ENCODE measurements at places on chromosomes 3 and 15.

GRCh38 chr15:23403550-23403949 lies 43.5 kb downstream of the GOLGA6L2 start:
- no peak for DNase-seq

- DNase-seq, result no peak
These were observed 183.8 kb downstream of the MEGF11 start for GRCh38 chr15:66069751-66070150.

DNA sequence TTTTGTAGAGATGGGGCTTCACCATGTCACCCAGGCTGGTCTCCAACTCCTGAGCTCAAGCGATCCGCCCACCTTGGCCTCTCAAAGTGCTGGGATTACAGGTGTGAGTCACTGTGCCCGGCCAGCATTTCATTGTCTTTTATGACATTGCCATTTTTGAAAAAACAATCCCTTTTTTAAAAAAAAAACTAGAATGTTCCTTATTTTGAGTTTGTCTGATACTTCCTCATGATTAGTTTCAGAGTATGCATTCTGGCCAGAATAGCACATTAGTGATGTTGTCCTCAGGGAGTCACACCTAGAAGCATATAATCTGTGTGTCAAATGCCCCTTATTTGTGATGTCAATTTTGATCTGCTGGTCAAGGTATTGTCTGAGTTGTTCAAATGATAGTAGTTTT lies 21.2 kb upstream of the NMD3 start:
- no peak for DNase-seq

DNA sequence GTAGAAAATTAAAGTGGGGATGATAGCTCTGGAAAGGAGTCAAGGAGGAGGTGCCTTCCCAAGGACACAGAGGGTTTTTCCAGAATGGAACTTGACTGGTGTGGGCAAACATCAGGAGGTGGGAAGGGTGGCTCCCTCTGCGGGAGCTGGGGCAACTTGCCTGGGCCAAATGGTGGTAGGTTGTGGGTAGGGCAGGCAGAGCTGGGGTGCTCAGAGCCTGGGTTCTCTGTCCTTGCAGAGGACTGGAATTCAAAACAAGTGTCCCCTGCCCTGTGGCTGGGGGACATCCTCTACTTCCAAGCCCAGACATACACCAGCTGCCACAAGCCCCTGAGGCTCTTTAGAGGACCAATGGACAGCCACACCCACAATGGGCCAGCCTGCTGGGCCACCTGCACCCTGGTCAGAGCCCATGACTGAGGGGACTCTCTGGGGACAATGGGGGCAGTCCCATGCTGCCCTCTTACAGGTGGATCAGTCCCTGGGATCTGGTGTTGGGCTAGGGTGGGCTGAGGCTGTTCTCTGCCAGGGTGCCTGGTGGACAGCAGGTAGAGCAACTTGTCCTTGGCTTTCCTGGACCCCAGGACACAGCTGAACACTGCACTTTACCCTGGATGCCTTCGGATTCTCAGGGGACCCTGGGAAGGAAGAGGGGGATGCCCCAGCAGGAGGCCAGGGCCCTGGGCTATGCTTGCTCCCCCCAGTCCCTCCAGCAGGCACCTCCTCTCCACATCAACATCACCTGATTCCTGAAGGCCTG lies 38.6 kb upstream of the CSPG4 start:
- no peak for DNase-seq

GRCh38 chr3:79057756-79058155 lies 710.0 kb downstream of the ROBO1 start:
- no peak for DNase-seq

DNA sequence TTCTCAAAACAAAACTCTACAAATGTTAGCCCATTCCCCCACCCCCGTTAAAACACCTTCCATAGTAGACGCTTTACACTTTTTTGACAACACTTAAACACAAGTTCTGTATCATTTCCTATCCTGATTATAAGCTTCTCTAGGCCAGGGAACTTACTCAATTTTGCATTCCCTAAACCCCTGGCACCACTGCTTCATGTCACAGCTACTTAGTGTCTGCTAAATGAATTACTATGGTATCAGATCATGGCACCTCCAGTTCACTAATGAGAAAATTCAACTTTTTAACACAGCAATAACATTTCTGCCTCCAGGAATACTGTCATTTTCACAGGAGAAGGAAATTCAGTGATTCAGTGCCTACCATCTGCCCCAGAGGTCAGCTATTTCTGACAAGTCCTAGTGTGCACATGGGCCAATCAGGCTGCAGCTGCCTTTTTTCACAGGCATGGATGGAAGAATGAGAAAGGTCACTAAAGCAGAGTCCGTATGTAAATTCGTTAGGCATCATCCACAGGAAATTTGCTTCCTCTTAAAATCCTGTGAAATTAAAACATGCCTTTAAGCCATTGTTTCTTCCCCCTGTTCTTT lies 18.5 kb downstream of the SFMBT1 start:
- DNase-seq, result no peak

GRCh38 chr3:69329892-69330291 lies 56.0 kb downstream of the FRMD4B start:
- DNase-seq, result no peak

DNA sequence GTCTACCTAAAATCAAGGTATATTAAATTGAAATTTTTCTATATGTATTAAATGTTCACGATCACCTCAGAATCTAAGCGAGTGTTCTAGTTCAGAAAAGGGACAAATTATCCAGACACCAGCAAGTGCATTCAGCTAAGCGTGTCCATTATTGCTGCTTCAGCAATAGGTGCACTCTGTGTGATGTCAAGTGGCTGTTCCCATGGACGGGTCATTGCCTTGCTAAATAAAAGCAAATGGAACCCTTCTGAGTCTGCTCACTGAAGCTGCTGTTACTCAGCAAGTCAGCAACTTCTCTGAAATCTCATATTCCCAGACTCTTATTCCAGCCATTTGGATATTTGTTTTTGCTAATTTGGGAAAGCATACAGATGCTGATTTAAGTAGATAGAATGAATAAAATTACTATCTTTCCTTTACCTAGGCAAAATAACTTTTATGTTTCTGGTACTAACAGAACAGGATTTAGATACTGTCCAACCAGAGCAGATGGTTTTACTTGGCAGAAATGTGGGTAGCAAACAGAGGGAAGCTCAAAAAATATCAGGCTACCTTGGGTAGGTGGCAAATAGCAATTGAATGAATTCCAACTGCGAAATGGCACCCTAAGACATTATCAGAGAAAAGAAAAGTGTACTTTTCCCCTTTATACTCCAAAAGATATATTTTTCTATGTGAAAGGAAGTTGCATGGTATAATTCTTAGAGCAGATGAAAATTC lies 407.0 kb downstream of the GAP43 start:
- no peak for DNase-seq

DNA sequence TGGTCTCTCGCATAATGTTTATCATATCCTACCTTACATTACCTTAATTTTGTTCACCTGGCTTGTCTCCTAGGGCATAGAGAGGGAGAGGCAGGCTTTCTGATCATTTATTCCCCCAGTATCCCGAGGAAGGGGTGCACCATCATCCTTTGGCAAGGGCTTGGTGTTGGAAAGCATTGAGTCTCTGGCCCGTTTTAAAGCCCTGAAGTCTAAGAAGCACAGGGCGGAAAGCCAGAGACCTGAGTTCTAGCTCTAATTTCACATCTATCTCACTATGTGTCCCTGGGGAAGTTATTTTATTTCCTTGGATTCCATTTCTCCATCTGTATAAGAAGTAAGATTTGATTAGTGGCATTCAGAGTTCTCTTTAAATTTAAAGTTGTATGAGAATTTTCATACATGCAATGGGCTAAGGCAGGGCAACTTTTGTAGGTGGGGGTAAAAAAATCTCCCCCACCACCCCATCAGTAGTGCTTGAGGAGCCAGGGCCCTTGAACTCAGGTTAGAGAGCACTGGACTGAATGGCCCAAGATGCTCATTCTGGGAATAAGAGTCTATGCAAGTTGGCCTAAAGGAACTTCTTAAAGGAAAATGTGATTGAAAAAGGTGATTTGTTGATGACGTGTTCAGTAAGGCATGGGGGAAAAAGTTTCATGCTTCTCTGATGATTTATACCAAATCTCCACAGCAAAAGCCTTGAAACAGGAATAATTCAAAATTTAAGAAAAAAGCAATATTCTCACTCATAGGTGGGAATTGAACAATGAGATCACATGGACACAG lies 10.1 kb downstream of the TMC3 start:
- DNase-seq, result no peak

DNA sequence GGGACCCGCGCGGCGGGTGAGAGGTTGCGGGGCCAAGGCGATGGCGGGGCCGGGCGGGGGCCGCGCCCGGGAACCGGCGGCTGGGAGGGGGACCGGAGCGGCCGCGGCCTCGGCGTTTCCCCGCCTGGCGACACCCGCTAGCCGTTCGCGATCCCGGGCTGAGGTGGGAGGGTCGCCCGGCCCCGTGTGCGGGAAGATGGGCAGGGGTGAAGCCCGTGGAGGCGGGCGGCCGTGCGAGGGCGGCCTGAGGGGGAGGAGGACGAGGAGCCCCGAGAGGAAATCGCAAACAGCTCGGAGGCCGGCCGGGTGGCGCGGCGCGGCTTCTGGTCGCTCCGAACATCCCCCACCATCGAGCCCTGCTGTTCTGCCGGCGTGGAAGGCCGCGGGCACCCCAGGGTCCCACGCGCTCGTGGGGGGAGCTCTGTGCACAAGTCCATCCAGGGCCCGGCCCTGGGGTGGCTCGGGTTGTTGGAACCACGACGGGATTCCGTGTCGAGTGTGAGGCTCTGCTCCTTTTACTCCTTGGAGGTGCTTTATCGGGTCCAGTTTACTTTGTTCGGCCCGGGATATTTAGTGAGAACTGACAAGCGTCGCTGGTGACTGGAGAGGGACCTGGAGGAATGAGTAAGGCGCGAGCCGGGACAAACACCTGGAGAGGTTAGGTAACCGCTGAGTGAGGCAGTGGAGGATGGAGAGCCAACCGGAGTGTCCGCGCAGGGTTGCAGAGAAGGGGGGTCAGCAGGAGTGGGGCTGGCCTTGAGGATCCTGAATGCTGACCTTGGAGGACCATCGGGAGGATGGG lies 728 bp downstream of the CRTC3 start:
- DNase-seq, result peak; percentile 75

- DNase-seq, result no peak
These were observed 3.4 kb upstream of the MEIS2 start for GRCh38 chr15:37103475-37104423.

DNA sequence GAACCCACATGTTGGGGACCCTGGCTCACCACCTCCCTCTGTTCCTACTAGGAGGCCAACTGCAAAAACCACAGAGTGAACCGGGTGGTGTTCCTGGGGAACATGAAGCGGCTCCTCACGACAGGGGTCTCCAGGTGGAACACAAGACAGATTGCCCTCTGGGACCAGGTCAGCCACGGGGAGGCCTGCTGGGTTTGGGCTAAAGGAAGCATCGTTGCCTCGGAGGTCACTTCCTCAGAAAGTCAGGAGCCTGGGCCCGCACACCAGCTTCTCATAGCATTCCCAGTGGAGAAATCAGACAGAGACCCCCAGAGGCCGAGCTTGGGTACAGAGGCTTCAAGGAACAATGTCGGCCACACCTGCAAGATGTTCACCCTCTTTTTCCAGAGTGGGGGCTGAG lies 106.8 kb downstream of the ANP32A start:
- no peak for DNase-seq

GRCh38 chr15:78977591-78978347 lies 32.9 kb upstream of the CTSH start:
- no peak for DNase-seq

DNA sequence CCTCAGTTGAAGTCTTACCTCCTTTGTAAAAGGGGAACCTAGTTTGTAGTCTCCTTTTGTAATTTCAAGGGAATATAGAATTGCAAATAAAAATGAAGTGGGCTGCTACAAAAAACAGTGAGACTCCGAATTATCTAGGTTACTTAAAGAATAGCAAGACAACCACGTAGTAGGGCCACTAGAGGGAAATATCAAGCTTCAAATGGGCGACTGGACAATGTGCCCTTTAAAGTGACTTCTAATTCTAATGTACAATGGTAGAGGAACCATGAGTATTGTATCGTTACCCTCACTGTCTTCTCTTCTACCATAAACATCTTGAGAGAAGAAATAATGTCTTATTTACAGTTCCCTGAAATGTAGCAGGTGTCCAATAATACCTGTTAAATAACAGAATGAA lies 56.3 kb downstream of the TP63 start:
- no peak for DNase-seq

- DNase-seq, result no peak
These were observed 796.5 kb downstream of the GRM7 start for GRCh38 chr3:7657214-7658112.

GRCh38 chr3:102605153-102605552 lies 170.3 kb downstream of the ZPLD1 start:
- no peak for DNase-seq

GRCh38 chr3:30354972-30355371 lies 251.4 kb upstream of the TGFBR2 start:
- DNase-seq, result no peak

DNA sequence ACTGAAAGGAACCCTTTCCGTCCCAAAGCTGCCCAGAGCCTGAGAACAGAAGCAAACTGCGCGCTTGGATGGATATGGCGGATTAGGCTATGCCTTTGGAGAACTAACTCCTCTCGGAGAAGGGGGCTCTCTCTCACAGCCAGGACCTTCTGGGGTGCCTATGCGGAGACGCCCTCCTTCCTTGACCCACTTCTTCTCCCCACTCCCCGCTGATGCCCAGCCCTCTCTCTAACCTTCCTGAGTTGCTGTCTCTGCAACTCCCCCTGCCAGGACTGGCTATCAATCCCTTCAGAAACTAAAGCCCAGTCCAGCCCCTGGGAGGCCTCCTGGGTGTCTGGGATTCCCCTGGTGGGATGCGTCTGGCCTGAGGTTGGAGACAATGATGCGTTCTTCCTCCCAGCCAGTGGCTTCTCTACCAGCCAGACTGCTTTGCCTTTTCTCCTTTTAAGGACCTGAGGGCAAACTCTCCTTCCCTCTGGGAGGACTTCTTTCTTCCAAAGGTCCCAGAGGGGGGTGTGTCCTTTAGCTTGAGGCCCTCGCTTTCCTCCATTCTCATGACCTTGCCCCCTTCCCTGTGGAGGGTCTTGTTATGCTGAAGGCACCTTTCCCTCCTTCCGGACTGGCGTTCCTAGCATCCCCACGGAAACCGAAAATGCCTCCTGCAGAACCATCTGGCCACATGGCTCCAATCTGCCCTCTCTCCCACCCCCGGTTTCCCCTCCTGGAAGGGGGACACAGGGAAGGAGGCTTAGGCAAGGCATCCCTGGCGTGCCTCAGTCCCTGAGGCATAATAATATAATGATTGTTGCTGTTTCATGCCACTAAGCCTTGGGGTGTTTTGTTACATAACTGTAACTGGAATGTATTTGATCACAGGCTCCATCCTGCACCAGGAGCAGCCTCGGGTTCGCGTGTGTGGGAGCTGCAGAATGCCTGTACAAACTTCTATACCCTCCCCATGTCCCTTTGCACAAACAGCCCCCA lies 63.4 kb upstream of the C15orf39 start:
- no peak for DNase-seq

DNA sequence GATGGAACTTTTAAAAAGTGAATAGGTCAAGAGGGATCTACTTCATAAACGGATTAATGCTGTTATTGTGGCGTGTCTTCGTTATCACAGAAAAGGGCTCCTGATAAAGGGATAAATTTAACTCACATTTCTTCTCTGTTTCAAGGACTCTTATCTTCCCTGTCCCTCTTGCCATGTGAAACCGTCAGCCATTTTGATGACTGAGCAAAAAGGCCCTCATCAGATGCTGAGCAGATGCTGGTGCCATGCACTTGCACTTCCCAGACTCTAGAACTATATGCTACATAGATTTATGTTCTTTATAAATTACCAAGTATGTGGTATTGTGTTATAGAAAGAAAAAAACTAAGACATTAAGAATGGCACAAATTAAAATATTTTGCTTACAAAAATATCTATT lies 1011.8 kb upstream of the GBE1 start:
- no peak for DNase-seq

GRCh38 chr3:78659386-78659987 lies 1108.3 kb downstream of the ROBO1 start:
- no peak for DNase-seq

Measured in GM19239 (cell line).